ENCODE measurements at places on chromosomes 1 and 21. TPM values are rescaled to one million over a fixed set of nuclear protein-coding genes. Genes with fewer than 3 reads are reported as not detected.

Gene HES4
- 36.5 TPM for polyA plus RNA-seq

DNA sequence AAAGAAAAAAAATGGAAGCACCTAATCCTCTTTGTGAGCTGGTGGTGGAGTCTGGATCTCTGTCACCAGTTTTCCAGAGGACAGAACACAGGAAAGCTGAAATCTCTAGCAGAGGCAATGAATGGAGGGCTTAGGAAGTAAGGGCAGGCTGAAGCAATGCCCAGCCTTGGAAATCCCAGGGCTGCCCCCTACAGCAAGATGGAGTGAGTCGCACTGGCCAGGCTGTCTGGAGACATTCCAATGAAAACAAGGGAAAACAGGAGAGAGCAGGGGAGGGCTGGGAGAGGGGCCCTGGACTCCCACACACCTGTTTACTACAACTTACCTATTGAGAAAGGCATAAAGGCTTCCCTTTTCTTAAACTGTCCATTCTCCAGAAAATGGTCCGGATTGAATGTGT is 25.9 kb downstream of the CYP2J2 start:
- DNase-seq = no peak

Gene C1orf226
- polyA plus RNA-seq = 25.8 TPM

Gene HIVEP3
- polyA plus RNA-seq = 4.7 TPM

Gene MIXL1
- polyA plus RNA-seq = 0.25 TPM

DNA sequence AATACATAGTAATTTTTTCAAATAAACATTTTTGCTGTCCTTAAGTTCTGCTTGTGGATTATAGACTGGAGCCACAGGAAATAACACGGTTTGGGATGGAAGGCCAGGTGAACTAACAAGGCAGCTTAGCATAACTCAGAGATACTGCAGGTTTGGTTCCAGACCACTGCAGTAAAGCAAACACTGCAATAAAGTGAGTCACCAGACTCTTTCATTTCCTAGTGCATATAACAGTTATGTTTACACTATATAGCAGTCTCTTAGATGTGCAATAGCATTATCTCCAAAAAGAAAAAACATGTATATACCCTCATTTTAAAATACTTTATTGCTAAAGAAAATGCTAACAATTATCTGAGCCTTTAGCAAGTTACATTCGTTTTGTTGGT is 22.0 kb downstream of the LRRC42 start:
- no peak for DNase-seq

DNA sequence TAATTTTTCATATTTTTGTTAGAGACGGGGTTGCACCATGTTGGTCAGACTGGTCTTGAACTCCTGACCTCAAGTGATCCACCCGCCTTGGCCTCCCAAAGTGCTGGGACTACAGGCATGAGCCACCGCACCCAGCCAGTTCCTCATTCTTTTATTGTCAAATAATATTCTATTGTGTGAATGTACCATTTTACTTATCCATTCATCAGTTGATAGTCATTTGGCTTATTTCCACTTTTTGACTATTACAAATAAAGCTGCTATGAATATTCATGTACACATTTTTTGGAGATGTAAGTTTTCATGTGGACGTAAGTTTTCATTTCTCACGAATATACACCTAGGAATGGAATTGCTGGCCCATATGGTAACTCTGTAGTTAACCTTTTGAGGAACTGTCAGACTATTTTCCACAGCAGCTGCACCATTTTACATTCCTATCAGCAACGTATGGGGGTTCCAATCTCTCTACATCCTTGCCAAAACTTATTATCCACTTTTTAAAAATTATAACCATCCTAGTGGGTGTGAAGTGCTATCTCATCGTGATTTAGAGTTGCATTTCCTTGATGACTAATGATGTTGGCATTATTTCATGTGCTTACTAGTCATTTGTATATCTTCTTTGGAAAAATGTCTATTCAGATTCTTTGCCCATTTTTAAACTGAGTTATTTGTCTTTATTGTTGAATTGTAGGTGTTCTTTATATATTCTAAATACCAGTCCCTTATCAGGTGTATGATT is 12.7 kb downstream of the PACC1 start:
- no peak for DNase-seq

Gene MCOLN2
- polyA plus RNA-seq = 1.1 TPM

DNA sequence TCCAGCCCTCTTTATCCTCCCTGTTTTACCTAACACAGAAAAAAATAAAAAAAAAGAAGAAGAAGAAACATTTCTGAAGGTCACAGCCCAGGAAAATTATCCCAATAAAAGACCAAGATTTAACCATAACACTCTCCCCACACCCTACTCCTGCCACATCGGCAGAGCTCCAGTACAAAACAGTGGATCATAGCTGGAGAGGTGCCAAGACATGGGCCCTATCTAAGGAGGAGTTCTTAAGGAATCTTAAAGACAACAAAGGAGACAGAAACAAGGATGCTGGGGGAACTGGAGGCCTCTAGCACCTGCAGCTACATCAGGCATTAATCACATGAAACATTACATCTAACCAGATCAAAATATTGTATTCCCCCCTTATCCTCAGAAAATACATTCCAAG is 432.8 kb downstream of the MATN1 start:
- DNase-seq = no peak

DNA sequence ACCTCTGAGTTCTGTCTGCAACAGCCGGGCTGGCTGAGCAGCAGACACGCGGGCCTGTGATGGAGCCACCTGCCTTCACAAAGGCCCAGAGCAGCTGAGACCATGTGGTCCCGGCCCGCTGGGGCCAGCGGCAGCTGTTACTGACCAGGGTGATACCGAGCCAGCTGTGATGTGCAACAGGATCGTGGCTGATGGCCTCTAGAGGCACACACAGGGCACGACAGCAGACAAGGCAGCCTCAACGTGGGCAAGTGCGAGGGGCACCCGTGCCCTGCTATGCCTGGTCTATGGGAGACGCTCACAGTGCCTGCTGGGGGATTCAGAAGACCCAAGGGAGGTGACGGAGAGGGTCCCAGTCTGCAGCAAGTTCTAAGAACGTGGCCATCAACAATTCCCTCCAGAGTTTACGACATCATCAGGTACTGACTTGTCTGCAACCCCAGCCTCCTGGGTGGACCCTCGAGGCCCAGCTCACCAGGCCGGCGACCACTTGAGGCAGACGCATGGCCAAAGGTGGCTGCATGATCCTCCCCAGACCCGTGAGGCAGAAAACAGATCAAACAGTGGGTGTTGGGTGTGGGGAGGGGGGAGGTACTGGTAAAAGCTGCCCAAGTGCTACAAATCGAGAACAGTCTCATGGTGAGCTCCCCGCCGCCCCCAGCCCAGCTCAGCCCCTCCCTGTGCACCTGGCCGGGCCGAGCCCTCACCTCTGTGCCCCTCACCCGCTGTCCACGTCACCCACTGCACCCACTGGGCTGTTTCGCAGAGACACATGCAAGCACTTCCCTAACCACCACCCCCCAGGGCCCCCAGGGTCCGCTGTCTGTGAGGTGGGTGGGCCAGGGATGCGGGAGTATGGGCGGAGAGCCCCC is 6.0 kb downstream of the POFUT2 start:
- DNase-seq = no peak

GRCh38 chr1:71657891-71658679 is 577.2 kb upstream of the ZRANB2 start:
- no peak for DNase-seq

DNA sequence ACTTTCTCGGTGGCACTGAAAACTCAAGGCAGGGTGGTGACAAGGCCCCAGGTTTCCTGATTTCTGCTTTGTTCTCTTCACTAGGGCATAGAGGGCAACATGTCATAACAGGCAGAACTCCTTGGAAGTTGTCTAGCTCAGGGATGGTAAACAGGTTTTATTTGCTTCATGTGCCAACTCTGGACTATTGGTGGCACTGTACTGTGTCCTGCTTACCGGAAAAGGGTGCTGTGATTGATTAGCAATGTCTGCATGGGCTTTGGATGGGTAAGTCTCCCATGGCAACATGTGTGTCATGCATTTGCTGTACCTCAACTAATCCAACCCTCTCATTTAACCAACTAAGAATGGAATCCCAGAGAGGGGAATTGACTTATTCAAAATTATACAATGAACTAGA is 70.7 kb upstream of the USP24 start:
- no peak for DNase-seq

GRCh38 chr1:10908266-10908665 is 104.2 kb upstream of the TARDBP start:
- no peak for DNase-seq

Gene KCNJ10
- 23.5 TPM for polyA plus RNA-seq

DNA sequence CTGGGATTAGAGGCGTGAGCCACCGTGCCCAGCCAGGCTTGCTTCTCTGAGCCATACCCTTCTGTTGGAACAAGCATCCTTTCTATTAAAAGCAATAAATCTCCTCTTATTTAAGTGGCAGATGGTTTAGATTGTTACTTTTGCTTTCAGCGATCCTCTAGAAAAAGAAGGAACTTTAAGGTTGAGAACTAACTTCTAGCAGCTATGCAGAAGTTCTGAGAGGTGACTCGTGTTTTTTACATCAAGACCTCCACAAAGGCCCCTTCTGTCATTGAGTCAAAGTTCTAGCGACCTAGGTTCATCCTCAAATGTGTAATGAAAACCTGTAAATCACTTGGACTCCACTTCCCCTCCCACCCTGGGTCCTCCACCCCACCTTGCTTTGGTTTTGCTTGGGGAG is 30.8 kb downstream of the PLEKHO1 start:
- no peak for DNase-seq

DNA sequence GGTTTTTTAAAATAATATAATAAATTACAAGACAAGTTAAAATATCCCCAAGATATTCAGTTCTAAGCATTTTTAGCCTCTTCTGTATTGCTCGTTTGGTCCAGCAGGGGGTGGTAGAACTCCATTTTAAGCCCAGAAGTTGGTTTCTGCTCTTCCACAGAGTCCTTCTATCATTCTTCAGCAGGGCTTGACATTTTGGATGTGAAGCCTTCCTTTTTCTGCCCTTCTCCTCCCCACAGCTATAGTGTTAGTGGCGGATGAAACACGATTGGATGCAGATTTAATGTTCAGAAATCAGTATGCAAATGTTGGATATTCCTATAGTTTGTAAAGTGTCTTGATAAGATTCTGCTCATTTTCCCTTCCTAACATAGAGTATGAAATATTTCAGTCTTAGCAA is 1.4 kb downstream of the NCAM2 start:
- DNase-seq = no peak

DNA sequence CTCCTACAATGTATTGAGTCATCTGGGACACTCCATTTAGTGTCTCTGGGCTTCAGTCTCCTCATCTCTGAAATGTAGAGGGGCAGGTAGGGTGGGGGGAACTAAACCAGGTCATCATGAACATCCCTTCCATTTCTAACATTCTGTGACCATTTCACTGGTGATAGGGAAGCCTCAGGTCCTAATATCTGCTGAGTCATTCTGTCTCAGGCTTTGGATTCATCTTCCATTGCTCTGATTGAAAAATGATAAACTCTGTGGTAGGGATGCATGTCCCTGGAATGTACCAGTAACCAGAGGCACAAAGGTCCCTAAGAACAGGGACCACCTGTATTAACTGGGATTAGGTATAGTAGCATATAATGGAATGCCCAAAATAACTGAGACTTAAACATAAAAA is 36.2 kb upstream of the LRRC52 start:
- DNase-seq = no peak

DNA sequence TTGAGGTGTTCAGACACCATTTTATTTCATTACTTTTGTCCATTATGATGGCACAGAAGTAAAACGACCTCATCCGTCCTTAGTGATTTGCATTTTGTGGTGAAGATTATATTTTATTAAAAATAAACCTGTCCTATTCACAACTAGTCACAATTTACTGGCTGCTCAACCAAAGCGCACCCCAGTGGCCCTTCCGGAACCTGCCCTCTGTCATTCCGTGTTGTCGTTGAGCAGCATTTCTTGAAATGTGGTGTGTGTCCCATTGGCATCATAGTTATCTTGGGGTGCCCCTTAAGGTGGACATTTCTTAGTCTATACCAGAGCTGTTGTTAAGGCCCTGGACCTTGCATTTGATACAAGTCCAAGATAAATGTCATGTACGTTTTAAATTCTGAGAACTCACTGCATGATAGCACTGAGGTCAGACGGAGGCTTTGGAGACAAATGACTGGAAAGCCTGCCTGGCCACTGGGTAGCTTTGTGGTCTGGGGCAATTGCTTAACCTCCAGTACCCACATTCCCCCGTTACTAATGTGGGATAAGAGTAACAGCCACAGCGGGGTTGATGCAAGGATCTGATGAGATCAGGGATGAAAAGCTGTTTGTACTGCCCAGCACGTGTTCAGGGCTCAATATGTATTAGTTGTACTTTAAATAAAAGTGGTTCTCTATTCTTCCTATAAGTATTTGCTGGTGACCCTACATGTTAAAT is 36.2 kb downstream of the BACH1 start:
- DNase-seq = no peak

Gene TGFBR3
- polyA plus RNA-seq = 109 TPM

GRCh38 chr1:178500936-178501554 is 4.3 kb upstream of the CLEC20A start:
- DNase-seq = no peak

- DNase-seq = no peak
These were observed 46.1 kb downstream of the NME7 start for GRCh38 chr1:169321539-169321938.

GRCh38 chr1:30877205-30877912 is 31.2 kb downstream of the SDC3 start:
- no peak for DNase-seq

GRCh38 chr1:213585402-213585801 is 402.4 kb upstream of the PROX1 start:
- DNase-seq = no peak

Gene SRSF4
- polyA plus RNA-seq = 146 TPM

GRCh38 chr1:178931858-178932551 is 61.1 kb upstream of the ANGPTL1 start:
- DNase-seq = no peak

Gene CELSR2
- polyA plus RNA-seq = 34.8 TPM

DNA sequence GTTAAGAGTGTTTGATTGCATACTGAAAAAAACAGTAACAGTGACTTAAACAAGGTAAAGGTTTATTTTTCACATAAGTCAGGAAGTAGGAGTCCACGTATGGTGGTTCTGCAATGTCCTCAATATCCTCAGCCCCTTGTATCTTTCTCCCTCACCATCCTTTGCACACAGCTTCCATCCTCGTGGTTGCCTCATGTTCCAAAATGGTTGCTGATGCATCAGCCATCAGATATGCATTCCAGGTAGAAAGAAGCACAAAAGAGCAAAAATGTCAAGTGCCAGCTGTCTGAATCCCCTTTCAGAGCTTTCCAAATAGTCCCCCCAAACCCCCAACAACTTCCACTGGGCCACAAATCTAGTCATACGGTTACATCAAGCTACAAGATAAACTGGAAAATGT is 138.1 kb downstream of the SYF2 start:
- DNase-seq = no peak

GRCh38 chr1:25804244-25804963 is 4.4 kb downstream of the SELENON start:
- DNase-seq = no peak

- no peak for DNase-seq
These were observed 2.1 kb upstream of the SELENON start for GRCh38 chr1:25797939-25798338.

GRCh38 chr1:25683177-25683576 is 66.6 kb downstream of the MAN1C1 start:
- DNase-seq = no peak

DNA sequence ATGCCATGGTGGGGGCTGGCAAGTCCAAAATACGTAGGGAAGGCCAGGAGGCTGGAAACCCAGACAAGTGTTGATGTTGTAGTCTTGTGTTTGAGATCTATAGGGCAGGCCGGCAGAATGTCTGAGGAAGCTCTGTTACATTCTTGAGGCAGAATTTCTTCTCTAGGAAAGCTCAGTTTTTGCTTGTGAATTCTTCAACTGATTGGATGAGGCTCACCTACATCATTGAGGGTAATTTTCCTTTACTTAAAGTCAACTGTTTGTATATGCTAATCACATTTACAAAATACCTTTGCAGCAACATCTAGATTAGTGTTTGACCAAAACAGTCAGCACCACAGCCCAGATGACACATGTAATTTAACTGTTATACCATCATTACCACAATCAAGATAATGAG is 37.0 kb downstream of the PATJ start:
- DNase-seq = no peak
